ENCODE measurements at places on chromosomes 16 and 17.

DNA sequence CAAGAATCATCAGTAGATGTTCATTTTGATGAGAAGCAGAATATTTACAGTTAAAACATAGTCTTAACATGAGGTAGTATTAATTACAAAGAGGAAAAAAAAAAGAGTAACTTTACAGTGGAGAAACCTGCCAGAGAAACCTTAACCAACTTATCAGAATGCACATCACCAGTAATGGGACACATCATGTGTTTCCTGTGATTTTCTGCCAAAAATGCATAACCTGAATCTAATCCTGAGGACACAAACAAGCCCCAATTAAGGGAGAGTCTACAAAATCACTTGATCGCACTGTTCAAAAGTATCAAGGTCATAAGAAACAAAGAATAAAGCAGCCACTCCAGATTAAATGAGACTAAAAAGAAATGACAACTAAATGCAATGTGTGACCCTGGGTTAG is 18.2 kb upstream of the QRICH2 start:
- DNase-seq = no peak

DNA sequence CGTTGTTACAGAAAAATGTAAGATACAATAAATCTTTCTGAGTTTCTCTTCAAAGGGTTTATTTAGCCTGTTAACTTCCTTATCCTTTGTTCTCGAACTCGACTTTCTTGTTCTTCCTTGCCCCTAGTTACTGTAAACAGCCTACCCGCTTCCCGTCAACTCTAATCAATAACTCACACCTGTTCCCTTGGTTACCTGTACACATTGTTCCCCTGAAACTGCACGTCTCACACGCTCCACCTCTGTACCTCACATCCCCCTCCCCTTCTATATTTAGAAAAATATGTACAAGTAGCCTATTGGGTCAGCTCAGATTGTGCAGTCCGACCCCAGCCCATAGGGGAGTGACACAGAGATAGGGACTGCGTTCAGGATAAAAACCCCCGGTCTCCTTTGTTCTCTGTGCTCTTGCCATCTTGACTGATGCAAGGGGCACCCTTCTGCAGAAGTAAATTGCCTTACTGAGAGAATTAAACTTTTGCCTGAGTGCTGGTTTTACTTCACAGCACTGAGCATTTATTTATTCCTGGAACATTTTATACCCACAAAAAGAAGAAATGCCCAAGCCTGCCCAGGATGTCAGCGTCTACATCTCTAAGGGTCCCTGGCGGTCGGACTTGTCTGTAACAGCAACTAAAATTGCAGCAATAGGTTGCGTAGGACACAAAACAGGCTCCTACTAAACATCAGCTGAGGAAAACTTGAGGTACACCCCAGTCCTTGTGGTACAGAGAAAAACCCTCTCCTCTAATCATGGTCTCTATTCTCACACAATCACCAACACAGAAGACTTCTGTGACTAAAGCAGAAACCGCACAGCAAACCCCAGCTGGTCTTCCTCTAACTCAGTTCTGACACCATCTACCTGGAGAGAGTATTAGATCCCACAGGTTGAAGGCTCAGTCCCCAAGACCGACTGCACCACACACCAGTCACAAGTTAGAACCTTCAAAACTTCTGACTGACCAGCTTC is 11.3 kb downstream of the WDR45B start:
- DNase-seq = no peak

DNA sequence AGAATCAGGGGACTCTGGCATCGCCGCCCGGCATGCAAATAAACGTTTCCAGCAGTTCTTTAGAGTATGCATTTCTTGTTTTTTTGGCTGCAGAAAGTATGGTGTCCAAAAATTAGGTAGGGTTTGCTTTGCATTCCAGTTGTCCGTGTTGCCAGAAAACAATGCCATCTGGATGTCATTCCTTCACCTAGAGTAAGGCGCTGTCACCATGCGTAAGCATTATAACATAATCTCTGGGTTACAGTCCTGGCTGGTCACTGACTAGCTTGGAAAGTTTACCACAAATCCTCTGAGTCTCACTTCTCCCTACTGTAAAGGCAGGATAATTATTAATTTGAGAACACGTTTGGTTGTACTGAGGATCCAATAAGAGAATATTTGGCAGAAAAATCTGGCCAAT is 457.7 kb downstream of the XYLT1 start:
- DNase-seq = no peak

- DNase-seq = no peak
Measured at GRCh38 chr16:2675021-2675420, 7.3 kb upstream of the KCTD5 start.

DNA sequence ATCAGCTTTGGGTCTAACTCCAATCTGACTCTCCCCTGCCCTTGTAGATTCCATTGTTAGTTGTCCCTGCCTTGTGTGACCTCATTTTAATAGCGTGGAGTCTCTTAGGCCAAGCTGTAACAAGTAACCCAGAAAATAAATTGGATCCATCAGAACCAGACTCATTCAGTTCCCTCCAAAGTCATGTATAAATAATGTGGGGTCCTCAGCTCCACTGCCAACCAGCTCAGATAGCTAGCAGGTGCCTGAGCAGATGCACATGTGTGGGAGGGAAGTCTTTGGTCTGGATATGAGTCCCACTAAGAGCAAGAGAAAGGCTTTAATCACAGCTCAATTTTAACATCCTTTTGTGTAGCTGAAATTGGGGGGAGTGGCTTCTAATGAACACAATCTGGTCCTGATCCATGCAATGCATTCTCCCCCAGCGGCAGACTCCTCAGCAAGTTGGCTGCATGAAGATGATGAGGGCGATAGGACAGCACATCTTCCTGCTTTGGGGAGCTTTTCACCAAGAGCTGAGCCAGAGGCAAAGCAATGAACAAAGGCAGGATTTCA is 151.6 kb downstream of the ABCC12 start:
- no peak for DNase-seq

DNA sequence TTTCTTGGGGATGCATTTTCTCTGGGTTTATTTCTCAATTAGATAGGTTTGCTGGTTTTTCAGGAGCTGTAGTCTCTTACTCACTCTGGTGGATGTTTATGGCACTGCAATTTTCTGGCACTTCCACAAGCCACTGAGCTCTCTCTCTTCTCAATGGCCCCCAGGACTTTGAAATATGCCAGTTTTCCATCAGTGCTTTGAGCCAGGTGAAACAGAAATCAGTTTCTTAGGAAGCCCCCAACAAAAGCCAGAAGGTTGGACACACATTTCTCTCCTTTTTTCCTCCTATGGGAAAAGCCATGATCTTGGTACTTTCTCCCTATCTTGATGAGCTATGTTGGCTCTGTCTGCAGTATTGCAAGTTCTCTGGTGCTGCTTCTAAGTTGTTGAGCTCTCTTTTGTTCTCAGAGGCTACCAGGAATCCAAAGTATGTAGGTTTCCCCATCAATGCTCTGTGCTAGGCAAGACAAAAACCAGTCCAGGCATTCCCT is 90.7 kb upstream of the SMIM36 start:
- DNase-seq = peak; percentile 14

GRCh38 chr17:52892334-52892733 is 733.8 kb upstream of the CA10 start:
- DNase-seq = no peak

GRCh38 chr17:42347198-42347597 is 41.0 kb downstream of the STAT3 start:
- no peak for DNase-seq

- DNase-seq = no peak
Measured at GRCh38 chr17:4160294-4160859, 17.4 kb downstream of the CYB5D2 start.

- no peak for DNase-seq
Measured at GRCh38 chr16:69408475-69408874, 15.9 kb upstream of the CYB5B start.

GRCh38 chr16:85662482-85662812 is 26.3 kb downstream of the GINS2 start:
- peak; percentile 68 for DNase-seq

GRCh38 chr16:23207485-23207884 is 24.9 kb downstream of the SCNN1G start:
- no peak for DNase-seq

GRCh38 chr17:18156171-18156975 is 27.3 kb upstream of the ALKBH5 start:
- no peak for DNase-seq

- DNase-seq = peak; percentile 86
Measured at GRCh38 chr17:64975318-64976087, 56.2 kb upstream of the LRRC37A3 start.

- DNase-seq = no peak
Measured at GRCh38 chr17:69898601-69899000, 176.4 kb upstream of the KCNJ16 start.

DNA sequence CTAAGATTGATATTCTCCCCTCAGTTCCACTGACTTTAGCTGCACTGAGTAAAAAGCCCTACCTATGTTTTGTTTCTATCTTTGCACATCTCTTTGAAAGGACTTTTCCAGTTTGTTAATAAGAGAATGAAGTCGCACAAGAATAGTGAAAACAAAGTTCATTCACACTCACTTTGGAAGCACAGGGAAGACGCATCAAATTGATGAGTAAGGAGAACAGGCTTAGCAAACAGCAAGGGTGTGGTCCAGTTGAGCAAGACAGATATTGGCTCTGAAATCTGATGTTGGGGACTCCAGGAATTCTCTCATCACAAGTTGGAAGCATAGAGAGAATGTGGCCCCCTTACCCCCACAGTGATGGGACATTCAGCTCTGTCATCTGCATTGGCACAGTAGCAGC is 221.3 kb downstream of the CDH11 start:
- no peak for DNase-seq

- no peak for DNase-seq
Measured at GRCh38 chr17:51087072-51087757, 33.5 kb downstream of the SPAG9 start.

GRCh38 chr17:65459677-65460347 is 101.6 kb downstream of the AXIN2 start:
- no peak for DNase-seq

DNA sequence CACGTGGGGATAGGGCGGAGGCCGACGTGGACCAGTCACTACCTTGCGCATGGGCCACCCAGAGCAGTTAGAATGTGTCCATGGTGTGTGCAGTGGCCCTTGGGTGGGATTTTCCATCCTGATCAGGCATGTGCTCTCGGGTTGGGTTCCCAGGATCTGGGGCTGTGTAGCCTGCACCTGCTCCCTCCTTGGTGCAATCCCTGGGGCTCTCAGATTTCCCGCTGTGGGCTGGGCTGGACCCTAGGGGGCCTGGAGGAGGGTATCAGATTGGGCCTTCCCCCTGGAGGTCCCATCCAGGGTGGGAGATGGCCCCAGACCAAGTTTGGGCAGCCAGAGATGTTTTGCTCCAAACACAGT is 1.3 kb downstream of the SMTNL2 start:
- no peak for DNase-seq

DNA sequence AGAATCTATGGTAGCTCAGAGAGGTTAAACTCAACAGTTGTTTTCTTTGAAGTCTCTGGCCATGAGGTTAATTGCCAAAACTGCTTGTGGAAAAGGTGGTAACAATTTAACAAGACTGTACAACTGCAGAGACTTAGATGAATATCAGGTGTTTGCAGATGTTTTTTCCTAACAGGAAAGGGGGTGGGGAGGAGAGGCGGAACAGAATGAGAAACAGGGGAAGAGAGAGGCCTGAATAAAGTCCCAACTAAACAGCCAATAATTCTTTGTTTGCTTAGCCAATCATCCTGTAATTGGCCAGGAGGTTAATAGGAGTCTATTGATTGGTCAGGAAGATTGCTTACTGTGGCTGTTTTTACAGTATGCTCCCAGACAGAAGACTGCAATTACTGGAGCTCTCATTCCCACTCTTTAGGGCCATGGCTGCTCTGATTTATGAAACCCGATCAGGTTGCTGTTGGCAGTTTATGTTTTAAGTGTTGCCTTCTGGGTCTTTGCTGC is 249.7 kb upstream of the TBX2 start:
- no peak for DNase-seq

DNA sequence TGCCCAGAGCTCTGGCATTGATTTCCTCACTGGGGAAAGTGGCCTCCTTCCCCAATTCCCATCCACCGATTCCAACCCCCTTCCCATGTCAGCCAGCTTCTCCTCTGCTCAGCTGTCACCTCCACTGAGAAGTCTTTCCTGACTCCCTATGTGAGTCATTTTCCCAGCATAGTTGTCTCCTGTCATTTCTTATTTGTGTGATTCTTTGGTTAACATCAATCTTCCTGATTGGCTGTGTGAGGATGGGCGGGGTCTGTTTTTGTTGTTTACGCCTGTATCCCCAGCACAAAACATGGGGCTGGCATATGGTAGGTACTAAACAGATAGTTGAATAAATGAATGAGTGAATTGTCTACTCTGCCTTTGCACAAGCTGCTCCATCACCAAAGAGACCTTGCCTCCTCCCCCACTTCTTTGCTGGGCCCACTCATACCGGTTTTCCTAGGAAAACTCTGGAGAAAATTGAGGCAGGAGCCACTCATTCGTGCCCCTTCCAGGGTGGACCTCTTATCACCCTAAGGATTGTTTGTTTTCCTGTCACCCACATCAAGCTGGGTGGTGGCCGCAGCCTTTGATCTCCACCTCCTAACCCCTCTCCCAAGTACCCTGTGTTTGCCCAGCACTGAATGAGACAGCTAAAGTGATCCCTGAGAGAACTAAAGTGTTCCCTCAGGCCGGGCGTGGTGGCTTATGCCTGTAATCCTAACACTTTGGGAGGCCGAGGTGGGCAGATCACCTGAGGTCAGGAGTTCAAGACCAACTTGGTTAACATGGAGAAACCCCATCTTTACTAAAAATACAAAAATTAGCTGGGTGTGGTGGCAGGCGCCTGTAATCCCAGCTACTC is 1.2 kb upstream of the GRB7 start:
- DNase-seq = no peak

DNA sequence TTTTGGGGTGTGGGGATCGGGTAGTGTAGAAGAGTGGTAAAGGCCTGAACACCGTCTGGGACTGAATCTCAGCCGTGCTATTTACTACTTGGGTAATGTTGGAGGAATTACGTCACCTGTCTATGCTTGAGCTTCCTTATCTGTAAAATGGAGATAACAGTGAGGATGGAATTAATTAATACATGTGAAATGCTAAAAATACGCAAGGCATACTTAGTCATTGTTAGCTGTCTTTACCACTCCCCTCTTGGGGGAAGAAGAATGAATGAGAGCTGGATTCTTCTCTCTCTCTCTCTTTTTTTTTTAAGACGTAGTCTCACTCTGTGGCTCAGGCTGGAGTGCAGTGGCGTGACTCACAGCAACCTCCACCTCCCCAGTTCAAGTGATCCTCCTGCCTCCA is 41.1 kb upstream of the TANGO6 start:
- no peak for DNase-seq

DNA sequence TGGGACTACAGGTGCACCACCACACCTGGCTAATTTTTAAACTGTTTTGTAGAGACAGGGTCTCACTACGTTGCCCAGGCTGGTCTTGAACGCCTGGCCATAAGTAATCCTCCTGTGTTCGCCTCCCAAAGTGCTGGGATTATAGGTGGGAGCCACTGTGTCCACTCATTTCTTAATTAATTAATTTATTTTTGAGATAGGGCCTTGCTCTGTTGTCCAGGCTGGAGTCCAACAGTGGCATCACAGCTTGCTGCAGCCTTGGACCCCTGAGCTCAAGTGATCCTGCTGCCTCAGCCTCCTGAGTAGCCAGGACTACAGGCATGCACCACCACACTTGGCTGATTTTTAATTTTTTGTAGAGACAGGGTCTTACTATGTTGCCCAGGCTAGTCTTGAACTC is 47.1 kb upstream of the TRAP1 start:
- no peak for DNase-seq

Data from neural crest cell (in vitro differentiated cells).